WERI-Rb-1 (cell line): ENCODE measurements at places on chromosomes 3 and 15.

- DNase-seq, result no peak
Measured at GRCh38 chr3:35422836-35423601, 216.3 kb upstream of the ARPP21 start.

- DNase-seq, result no peak
Measured at GRCh38 chr3:160150066-160150465, 75.2 kb upstream of the C3orf80 start.

- DNase-seq, result no peak
Measured at GRCh38 chr3:125000661-125001060, 55.1 kb downstream of the HEG1 start.

DNA sequence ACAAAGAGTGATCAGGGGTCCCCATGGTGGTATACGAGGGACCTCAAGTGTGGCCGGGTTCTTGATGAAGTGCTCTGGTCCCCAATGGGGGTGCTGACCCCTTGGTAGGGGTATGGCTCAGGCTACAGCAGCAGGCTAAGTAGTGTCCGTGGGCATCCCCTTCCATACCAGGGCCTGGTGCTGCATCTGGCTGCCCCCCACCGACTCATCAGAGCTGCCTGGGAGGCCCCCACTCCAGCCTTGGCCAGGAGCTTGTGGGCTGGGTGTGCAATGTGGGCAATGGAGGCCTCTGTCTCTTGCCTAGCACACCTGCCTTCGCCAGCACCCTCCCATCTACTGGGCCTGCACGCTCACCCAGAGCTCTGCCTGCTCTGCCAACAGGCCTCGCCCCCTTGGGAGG lies 59.0 kb upstream of the SEC13 start:
- no peak for DNase-seq

DNA sequence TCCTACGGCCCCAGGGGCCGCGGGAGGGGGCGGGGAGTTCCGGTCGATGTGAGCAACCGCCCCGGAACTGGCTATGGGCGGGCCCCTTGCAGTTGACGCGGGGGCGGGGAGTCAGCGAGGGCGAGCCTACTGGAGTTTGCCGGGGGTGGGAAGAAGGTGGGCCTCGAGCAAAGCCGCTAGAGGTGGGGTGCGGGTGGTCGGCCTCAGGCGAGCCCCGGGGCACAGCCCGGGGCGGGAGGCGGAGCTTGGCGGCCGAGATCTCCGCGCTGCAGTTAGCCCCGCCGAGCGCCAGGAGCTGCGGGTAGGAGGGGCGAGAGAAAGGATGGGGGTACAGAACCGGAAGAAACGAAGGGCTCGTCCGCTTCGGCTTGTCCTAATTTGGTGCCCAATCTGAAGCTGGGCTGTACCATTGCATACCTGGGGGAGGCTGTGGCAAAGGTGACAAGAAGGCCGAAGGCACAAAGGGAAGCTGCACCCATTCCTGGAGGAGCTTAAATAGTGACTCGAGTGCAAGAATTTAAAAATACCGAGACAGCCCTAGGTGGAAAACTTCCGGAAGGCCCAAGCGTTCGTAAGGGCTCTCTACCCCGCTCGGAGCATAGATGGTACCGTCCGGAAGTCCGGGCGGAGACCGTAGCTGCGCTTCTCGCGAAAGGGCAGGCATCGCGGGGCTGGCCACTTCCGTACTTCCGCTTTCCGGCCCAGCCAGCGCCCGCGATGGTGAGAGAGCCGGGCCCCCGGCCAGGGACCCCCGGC lies at the start of the genes ARPC4 and TADA3:
Gene ARPC4, plus strand, starts transcription at position 678 of the 756 bp plus-strand sequence. Its CDS starts 40 bp downstream, at position 718.
Gene TADA3, minus strand, starts transcription at position 69 of the 756 bp plus-strand sequence. CDS start 1,007 bp downstream, outside the sequence.
- DNase-seq, result peak; percentile 91

GRCh38 chr3:114093596-114093995 lies 37.1 kb downstream of the QTRT2 start:
- DNase-seq, result no peak

DNA sequence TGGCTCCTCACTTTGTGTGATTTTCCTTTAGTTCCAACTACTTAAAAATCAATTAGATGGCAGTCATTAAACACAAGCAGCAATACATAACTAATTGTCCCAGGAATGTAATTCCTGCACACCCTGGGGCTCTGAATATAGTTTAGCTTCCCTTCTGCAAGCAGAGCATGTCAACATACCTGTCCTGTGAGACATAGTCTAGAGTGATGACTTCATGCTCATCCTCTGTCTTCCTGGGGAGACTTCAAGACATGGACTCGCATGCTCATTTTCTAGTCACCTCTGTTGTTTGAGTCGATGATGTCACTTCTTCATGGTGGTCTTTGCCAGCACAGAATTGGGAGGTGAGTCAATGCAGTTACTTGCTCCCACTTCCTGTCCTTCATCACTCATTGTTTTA lies 15.7 kb downstream of the C3orf52 start:
- DNase-seq, result no peak

DNA sequence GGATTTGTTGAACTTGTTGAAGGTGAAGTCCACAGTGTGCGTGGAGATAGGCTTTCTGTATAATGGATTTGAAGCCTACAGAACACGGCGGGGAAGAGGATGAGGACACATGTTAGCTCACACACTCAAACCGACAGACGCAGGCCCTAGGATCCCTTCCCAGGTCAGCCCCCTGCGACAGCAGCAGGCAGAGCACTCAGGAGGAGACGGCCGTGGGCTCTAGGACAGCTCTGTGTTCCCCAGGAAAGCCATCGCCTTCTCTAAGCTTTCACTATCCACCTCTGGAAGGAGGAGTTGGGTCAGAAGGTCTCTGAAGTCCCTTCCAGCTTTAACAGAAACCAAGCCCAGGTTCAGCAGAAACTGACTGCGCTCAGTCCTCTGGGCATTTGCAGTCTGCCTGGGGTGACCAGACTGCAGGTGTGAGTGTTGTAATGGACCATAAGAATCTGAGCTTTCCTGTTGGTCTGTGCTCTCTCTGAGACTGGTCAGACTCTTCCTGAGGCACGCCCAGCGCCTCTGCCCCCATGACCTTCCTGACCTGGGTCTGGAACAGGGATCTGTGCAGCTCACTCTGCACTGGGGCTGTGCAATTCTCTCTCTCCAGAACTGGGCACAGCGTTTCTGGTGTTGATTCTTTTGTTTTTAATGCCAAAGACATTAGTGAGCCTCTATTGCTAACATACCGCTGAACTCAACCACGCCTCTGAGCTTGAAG lies 33.5 kb downstream of the UMPS start:
- DNase-seq, result no peak

GRCh38 chr15:77515613-77516012 lies 94.9 kb downstream of the HMG20A start:
- no peak for DNase-seq

GRCh38 chr3:193968380-193968974 lies 167.5 kb upstream of the HES1 start:
- DNase-seq, result no peak

GRCh38 chr15:77243716-77244401 lies 172.9 kb upstream of the TSPAN3 start:
- no peak for DNase-seq

- no peak for DNase-seq
Measured at GRCh38 chr3:122555275-122556071, 8.6 kb downstream of the PARP9 start.

GRCh38 chr3:67461667-67462142 lies 192.7 kb downstream of the SUCLG2 start:
- DNase-seq, result peak; percentile 28

GRCh38 chr3:49535971-49536874 lies 18.1 kb upstream of the BSN start:
- DNase-seq, result no peak

DNA sequence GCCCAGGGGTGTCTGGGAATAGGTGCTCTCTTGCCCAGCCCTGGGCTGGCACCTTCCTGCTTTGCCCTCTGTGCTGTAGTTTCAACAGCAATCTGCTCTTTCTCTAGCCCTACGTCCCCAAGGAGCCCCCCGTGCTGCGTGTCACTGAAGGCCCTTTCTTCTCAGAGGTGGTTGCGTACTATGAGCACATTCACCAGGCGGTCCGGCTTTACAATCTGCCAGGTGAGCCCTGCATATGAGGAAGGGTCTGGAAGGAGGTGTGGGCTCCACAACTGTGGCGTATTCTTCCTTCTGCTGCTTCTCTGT lies 9.6 kb downstream of the MAN2A2 start:
- DNase-seq, result no peak

DNA sequence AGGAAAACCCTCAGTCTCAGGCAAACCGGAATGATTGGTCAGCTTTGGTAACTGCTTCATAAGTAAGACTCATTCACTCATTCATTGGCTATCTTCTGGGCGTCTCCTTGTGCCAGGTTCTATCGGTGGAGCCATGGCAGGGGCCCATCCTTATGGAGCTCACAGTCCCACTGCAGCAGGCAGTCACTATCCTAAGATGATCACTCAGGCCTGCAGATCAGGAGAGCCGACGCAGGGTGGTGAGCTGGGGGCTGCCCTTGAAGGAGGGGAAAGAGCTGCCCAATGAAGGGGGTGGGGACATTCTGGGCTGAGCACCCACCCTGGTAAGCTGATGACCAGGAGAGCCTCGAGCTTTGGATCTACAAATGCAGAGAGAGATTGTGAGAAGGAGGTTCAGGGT lies 20.5 kb upstream of the FGD5 start:
- no peak for DNase-seq

DNA sequence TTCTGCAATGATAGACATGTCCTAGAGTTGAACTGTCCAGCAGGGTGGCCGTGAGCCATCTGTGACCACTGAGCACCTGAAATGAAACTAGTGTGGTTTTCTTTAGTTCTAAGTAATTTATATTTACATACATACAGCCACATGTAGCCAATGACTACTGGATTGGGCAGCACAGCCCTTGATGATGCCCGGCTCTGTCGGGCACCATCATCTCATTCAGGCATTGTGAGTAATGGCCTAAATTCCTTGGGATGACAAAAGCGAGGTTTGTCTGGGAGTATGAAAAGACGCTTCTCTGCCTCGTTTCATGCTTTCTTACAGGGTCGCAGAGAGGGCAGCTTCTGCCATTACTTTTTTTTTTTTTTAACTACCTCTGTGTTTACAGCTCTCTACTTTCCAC lies 251.9 kb upstream of the HES1 start:
- DNase-seq, result no peak

DNA sequence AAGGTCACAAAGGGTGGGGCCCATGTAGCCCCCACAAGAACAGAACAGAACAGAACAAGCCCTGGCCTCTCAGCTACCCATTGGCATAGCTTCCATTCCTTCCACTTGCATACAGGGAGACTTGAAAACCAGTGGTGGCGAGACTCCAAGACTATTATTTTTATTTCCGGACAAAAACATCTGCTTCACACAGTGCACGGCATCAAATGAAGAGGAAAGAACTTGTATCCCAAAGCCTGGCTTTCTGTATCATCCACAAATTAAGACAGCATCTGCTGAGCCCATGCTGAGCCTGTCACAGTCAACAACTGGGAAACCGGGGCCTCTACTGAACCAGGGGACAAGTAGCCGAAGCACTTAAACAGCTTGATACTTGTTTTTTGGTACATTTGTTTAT lies 56.0 kb downstream of the CLEC3B start:
- DNase-seq, result no peak

- DNase-seq, result no peak
Measured at GRCh38 chr15:101068523-101068960, 149.4 kb downstream of the LRRK1 start.

DNA sequence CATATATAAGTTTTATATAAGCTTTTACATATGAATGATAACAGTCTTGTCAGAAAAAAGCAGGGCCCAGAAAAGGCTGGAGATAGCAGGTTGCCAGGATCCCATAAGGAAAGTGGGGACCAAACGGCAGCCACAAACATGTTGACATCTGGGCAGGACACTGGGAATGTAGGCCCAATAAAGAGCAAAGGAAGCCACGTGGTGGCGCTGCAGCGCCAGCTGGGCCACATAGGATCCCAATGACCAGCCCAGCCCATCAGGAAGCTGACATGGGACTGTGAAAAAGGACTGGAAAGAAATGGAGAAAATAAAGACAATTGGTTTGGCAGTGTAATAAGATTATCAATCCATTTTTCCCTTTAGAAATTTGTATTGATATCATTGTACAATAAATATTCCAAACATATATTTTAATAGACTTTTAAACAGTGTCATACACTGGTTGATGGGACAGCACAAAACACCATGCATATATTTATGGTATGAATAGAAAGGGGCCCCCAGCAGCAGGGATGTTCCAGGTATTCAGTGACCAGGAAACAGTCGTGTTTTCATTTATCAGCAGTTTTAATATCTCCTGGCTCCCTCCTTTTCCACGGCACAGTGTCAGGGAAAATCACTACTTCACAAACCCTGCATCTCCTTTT lies 89.0 kb upstream of the STRIT1 start:
- DNase-seq, result peak; percentile 78

DNA sequence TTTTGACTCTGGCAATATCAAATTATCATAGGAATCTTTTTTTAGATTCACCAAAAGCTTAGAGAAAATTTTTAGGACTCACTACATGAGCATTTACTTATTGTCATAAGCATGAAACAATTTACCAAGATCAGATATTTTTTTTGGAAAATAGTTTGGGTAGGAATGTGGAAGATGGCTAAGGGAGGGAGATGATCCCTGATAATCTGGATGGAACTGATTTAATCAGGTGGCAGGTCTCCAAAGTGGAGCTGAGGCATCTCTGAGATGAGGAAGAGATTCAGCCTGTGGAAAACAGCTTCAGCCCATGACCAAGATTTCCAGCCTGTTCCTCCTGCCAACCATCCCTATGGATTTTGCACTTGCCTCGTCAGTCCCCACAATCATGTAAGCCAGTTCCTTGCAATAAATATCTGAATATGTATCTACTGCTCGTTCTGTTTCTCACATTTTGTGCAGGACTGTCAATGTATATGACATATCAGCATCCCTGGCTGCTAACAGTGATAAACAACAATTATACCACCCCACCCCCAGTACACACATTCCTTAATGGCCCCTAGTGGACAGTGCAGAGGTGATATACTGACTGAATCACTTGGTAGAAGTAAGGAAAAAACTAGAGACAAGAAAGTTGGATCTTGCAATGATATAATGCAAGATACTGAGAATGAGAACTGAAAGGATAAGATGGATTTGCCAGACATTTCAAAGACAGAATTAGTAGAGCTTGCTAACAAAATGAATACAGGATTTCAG lies 183.8 kb downstream of the NEK10 start:
- no peak for DNase-seq
